Naive thymus-derived CD8-positive, alpha-beta T cell (primary cell): ENCODE measurements at places on chromosomes 5 and 9.

GRCh38 chr9:456365-456764, 241.7 kb downstream of the DOCK8 start:
- DNase-seq, result no peak

DNA sequence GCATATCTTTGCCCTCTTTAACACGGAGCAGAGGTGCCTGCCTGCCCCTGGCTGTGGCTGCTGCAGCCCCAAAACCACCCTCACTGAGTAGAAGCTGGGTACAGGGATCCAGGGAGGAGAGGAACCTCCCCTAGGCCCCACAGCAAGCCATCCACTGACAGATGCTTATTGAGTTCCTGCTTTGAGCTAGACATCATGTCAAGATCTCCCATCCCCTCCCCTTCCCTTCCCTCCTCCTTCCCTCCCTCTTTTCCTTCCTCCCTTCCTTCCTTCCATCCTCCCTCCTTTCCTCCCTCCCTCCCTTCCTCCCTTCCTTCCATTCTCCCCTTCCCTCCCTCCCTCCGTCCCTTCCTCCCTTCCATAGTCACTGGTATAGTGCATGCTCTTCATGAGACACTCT, 29.3 kb downstream of the GOLGA2 start:
- DNase-seq, result no peak

- no peak for DNase-seq
Observed at GRCh38 chr5:17147617-17148016, 69.8 kb upstream of the BASP1 start.

DNA sequence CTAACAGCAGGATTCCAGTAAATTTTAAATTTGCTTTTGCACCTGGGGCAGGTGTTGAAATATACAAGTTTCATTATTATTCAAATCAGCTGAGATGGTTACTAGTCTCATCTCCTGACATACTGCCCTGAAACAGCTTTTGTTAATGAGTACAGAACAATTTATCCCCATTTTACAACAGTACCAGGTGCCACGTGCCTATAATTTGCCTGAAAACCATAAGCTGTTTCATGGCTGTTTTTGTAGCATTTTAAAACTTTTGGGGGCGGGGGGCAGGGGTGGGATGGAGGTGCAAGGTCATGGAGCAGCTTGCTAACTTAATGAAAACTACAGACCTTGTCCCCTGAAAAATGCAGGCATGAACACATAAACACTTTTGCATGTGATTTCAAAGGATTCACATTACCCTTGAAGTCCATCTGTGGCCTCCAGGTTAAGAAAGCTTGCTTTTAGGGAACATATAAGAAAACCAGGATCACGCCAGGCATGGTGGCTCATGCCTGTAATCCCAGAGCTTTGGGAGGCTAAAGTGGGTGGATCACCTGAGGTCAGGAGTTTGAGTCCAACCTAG, 42.1 kb downstream of the TIMD4 start:
- DNase-seq, result no peak

DNA sequence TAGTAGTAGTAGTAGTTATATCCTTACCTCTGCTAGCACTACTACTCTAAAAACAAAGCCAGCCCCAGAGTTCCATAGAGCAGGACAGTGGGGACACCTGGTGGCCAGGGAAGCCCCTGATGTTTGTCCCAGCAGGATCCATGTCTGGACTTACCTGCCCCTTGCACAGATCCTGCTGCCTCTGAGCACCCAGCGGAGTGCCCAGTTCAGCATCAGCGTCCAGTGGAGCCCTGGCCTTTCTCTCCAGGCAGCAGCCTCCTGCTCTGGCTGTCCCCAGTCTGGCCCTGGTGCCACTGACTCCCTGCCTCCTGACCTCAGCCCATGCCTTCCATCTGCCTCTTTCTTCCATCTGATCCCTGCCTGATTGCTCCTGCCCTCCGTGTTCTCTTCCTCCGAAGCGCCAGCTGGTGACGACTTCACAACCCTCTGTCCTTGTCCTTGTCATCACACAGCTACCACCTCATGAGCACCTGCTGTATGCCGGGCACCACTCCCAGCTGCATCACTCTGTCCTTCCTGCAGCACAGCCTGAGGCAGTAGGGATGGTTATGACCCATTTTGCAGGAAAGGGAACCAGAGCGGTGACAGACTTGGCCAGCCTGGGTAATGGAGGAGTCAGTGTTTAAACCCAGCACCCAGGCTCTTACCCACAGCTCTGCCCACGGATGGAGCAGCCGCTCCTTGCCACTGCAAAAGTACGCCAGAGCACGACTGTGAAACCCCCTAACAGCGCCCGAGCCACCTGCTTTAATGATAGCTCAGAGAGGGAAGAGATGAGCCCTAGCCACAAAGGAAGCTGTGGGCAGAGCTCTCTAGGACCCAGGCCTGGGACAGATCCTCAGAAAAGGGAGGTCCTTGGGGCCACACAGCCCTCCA, 11.5 kb downstream of the SARDH start:
- DNase-seq, result peak; percentile 79

DNA sequence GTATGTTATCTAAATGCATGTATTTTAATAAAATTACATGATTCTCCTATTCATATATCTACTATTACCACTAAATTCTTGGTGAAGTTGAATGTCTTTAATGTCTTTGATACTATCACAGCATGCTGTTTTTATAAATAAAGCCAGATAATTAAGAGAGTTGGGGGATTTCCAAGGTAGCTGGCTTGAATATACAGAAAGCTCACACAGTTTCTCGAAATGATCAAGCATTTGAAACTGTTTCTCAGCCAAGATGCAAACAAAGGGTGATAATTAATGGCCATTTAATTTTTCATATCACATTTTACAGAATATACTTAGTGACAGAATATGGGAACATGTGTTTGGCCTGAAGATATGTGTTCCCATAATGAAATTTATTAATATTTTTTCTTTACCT, 145.6 kb upstream of the CDH12 start:
- no peak for DNase-seq

GRCh38 chr9:137241490-137242268, 592 bp downstream of the TUBB4B start:
- peak; percentile 60 for DNase-seq

GRCh38 chr5:142293486-142293885, 31.3 kb downstream of the SPRY4 start:
- no peak for DNase-seq

DNA sequence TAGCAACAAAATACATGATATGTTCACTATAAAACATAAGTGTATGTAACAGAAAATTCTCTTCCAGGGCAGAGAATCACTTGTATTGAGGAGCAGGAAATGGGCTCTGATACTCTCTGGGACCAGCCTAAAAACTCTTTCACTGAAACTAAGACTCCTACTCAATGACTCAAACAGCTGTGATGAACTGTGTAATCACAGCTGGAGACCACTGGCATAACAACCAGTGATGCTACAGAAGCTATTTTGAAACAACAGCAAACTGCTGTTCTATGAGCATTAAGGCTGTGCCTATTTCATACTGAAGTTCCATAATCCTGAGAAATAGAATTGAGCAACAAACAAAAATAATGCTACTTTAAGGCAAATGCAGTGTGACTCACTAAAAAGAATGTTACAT, 594.0 kb downstream of the HINT1 start:
- no peak for DNase-seq

GRCh38 chr5:178249191-178249989, 16.8 kb upstream of the PHYKPL start:
- DNase-seq, result peak; percentile 49

GRCh38 chr9:91178281-91179236, 183.2 kb downstream of the AUH start:
- no peak for DNase-seq

DNA sequence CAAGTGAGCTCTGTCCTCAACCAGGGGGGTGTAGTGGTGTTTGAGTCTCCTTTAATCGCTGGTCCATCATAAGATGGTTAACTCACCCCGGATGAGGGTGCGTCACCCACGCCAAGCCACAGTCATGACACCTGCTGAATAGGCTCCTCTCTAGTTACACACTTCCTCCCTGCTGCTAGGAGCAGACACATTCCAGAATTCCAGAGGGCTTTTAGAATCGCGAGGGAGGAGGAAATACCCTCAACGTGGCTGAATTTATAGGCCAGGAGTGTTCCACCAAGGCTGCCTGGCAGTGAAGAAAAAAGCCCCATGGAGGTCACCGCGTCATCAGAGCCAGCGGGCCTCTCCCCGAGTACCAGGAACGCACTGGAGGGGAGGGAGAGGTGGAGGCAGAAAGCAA, 5.1 kb downstream of the GLRX start:
- peak; percentile 44 for DNase-seq

DNA sequence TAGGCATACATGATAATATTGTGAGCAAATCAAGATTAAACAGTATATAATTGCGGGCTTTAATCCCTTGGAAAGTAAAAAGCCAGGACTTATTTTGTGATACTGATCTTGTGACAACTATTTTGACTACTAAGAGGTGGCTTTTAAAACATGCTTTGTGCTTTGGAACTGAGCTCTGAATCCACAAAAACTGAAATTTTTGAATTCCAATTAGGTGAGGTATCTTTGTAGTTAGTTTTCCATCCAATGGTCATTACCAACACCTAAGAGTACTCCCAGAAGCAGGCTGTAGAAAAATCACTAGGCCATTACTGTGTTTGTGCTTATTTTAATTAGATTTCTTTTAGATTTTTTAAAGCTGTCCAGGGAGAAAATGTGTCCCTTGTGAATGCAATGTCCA, 559.5 kb upstream of the WWC1 start:
- DNase-seq, result no peak

GRCh38 chr5:32542216-32543059, 42.9 kb upstream of the SUB1 start:
- no peak for DNase-seq

DNA sequence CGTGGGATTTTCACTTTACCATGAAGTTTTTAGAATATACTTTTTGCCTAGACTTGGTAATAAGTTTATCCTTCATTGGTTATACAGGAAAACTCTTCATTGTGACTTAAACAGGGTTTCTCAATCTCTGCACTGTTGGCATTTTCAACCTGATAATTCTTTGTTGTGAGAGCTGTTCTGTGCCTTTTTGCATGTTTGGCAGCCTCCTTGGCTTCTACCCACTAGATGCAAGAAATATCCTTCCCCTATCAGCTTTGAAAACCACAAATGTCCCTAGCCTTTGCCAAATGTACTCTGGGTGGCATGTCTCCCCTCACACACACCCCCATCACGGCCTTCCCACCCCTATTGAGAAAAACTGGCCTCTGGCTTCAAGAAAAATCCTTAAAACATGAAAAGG, 180.9 kb downstream of the ESM1 start:
- DNase-seq, result no peak

GRCh38 chr5:176624938-176625337, 5.4 kb downstream of the SNCB start:
- DNase-seq, result no peak

GRCh38 chr9:136107953-136108647, 10.6 kb downstream of the TMEM250 start:
- no peak for DNase-seq

DNA sequence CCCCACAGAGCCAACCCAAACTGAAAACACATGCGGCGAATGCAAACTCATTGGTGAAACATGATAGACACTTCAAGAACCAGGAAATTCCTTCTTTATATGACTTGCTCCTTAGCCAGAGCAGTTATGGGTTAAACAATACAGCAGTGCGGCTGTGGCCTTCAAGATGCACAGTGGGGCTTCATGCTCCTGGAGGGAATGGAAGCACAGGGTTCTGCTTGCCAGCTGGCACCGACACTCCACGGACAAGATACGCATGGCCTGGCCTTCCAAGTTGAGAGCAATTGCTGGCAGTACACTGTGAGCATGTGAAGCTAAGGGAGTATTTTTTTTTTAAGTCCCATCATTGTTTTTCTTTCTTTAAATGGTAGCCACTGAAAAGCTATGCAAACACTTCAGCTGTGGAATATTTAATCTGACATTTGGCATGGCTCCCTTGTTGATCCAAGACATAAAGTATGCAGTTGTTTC, 451.6 kb upstream of the CD180 start:
- DNase-seq, result no peak

DNA sequence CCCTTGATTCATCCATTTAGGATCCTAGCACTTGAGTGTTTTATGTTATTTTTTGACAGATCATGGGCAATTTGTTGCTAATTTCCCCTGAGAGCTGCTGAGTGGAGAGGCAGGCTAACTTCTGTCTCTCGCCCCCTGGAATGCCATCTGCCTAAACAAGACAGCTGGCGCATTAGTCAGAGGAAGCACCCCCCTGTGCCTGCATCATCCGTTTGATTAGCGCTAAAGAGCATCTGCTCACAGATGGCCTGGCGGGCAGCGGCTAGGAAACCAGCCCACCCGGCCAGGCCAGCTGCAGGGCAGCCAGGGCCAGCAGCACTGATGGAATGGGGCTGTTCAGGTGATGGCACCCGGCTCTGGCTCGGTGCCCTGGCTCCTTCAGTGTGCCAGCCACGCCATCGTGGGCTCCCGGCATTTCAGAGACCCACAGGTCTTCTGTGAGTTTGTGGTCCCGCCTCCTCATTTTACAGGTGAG, 22.9 kb upstream of the ASS1 start:
- no peak for DNase-seq

DNA sequence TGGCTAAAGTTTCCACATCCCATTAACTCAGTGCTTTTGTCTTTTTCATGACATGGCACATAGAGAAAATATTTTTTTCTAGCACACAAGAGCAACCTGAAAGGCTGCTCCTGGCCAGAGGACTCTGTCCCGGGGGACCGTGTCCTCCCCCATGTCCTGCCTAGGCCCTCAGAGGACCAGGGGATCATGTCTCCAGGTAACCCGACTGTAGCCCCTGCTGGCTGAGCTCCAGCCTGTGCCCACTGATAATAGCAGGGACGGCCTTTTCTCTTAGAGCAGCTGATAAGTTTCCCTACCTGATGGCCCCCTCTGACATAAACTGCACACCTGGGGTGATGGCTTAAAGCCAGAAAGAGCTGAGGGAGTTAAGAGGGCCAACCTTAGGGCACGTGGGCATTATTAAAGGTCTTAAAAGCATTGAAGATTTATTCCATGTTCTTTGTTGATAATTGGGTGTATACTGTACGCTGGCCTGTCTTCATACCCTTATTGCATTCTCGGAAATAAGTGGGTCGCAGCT, 5.9 kb downstream of the HDHD3 start:
- DNase-seq, result no peak

DNA sequence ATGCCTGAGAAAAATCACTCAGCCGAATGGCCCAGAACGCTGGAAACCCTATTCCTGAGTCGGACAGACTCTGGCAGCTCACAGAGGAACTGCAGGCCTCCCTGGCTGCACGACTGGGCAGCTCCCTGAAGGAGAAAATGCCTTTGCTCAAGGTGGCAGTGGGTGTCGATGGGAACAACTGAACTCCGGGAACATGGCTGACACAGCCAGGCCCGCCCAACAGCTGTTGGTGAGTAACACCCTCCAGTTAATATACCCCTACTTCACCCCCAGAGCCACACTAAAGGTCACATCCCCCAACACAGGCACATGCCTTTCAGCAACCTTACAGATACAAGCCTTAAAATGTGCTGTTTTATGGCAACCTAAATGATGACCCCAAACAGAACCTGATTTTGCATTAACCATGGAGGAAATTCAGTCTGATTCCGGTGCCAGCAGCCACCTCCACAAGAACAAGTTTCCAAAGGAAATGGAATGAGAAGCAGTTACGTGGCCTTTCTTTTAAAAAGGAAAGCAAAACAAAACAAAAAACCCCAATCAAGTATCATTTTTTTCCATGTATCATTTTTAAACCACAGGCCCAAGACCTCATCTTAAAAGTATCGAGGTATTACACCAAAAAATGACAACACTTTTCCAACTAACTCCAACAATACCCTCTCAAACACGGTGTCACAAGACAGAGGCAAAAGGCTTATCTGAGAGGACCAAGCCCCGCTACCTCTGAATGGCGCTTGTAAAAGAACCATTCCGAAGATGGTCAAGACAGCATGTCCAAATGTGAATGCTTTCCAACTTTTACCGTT, 3.1 kb downstream of the KLF9 start:
- DNase-seq, result peak; percentile 19

- DNase-seq, result no peak
Observed at GRCh38 chr9:86828631-86829030, 118.7 kb downstream of the GAS1 start.
